ENCODE measurements at places on chromosomes 11 and 22.
A peak's percentile ranks its signal among the peaks of the same experiment; 100 is the strongest.

- no peaks in the 10 kb centered on the region for H3K27me3 ChIP-seq
- H3K4me1 ChIP-seq, result peaks cover 25% of the 10 kb centered on the region
- H3K4me3 ChIP-seq, result no peak overlapping the region
- no peak for DNase-seq
- no peaks in the 10 kb centered on the region for H3K36me3 ChIP-seq
These were observed 235.3 kb upstream of the SORL1-AS1 start for GRCh38 chr11:121688055-121688491.

DNA sequence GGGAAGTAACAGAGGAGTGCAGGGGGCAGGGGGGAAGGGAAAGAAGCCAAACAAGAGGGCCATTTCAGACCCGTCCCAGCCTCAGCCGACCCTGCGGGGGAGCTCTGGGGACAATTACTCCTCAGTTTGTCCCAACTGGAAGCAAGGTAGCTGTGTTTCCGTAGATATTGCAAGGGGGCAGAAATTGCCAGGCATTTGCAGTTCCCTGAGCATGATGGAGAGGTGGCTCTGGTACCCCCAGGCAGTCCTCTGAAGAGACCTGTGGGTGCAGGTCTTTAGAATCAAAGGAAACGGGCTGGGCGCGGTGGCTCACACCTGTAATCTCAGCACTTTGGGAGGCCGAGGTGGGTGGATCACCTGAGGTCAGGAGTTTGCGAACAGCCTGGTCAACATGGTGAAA, 13.8 kb upstream of the JAM3 start:
- H3K4me3 ChIP-seq, result no peak overlapping the region
- no peak overlapping the region for H3K27ac ChIP-seq
- H3K36me3 ChIP-seq, result no peaks in the 10 kb centered on the region
- H3K4me1 ChIP-seq, result peaks cover 2% of the 10 kb centered on the region
- peaks cover 39% of the 10 kb centered on the region for H3K27me3 ChIP-seq

DNA sequence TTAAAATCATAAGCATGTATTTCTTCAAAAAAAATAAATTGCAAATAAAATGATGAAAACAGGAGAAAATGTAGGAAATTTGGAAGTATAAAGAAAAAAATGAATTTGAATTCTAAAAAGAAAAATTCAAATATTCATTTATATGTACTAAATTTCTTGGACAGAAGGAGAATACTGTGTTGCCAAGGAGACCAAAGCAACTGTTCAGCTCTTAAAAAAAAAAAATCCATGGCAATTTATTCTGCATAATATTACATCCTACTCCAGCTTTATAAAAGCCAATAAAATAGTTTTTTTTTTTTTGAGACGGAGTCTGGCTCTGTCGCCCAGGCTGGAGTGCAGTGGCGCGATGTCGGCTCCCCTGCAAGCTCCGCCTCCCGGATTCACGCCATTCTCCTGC, 6.0 kb downstream of the PGM2L1 start:
- no peak overlapping the region for H3K27ac ChIP-seq
- H3K4me3 ChIP-seq, result no peak overlapping the region
- no peak for DNase-seq
- no peaks in the 10 kb centered on the region for H3K27me3 ChIP-seq
- H3K4me1 ChIP-seq, result peaks cover 5% of the 10 kb centered on the region
- H3K36me3 ChIP-seq, result no peaks in the 10 kb centered on the region

- H3K27me3 ChIP-seq, result no peaks in the 10 kb centered on the region
- H3K36me3 ChIP-seq, result no peaks in the 10 kb centered on the region
- no peak overlapping the region for H3K4me3 ChIP-seq
- no peak overlapping the region for H3K27ac ChIP-seq
- DNase-seq, result no peak
These were observed 77.1 kb downstream of the TP53I11 start for GRCh38 chr11:44873537-44873936.

- no peaks in the 10 kb centered on the region for H3K36me3 ChIP-seq
- H3K4me1 ChIP-seq, result peaks cover 3% of the 10 kb centered on the region
- no peak overlapping the region for H3K27ac ChIP-seq
- H3K27me3 ChIP-seq, result peaks cover 14% of the 10 kb centered on the region
- no peak for DNase-seq
These were observed 8.7 kb downstream of the MS4A15 start for GRCh38 chr11:60765355-60765754.

DNA sequence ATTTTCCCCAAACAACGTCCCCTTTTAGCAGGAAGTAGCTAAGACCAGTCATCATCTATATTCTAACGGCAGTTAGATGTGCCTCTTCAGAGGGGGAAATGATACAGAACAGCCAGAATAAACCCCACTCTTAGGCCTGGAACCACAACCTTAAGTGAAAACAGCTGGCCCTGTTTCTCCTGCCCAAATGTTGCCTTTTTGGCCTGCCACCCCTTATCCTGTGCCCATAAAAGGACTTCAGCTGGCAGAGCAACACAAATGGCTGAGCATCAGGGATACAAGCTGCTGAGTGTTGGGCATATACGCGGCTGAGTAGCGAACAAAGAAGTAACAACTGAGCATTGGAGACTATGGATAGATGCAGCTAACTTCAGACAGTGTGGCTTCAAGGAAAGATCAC, 1491.4 kb downstream of the LRRC4C start:
- no peaks in the 10 kb centered on the region for H3K36me3 ChIP-seq
- H3K4me1 ChIP-seq, result no peaks in the 10 kb centered on the region
- DNase-seq, result no peak
- no peak overlapping the region for H3K4me3 ChIP-seq

DNA sequence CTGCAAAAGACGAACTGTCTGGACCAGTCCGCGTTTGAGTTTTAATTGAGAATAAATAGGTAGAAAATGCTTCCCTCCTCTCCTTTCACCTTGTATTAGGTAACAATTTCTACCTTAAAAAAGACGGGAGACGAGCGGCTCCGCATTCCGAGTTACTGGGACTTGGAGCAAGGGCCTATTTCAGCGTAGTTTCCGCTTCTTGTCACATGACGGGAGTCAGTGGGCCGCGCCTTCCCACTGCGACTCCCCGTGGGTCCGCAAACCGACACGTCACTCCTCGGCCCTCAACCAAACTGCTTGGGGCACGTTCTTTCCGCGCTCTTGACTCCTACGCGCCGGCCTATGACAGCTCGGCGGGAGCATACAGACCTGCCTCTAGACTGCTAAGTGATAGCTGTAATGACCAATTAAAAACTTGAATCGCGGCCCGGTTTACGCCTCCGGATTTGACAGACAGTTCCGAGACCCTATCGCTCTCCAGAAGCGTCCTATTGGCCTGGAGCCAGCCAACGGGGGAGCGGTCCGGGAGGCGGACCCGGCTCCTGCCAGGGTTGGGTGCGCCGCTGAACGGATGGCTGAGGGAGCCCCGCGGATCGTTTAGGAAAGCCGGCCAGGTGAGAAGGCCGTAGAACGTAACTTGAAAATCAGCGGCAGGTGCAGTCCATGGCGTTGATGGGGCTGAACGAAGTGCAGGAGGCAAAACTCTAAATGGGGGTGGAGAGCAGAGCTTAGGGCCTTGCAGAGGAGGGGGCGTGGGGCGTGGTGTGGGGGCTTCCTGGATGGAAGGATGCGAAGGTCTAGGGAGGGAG, at the start of gene STT3A:
Gene STT3A (plus strand): TSS at position 548 of the 809 bp plus-strand sequence. CDS start 3,064 bp downstream, outside the sequence.
- H3K4me1 ChIP-seq, result peaks cover 25% of the 10 kb centered on the region
- peak within 1 kb of the TSS; percentile 99 for H3K27ac ChIP-seq
- peaks cover 9% of the 10 kb centered on the region for H3K36me3 ChIP-seq
- H3K4me3 ChIP-seq, result peak within 1 kb of the TSS; percentile 100
- no peaks in the 10 kb centered on the region for H3K27me3 ChIP-seq

- H3K4me3 ChIP-seq, result no peak overlapping the region
- no peaks in the 10 kb centered on the region for H3K4me1 ChIP-seq
- H3K27me3 ChIP-seq, result peaks cover 50% of the 10 kb centered on the region
These were observed 10.2 kb upstream of the LRRC32 start for GRCh38 chr11:76680518-76681425.

DNA sequence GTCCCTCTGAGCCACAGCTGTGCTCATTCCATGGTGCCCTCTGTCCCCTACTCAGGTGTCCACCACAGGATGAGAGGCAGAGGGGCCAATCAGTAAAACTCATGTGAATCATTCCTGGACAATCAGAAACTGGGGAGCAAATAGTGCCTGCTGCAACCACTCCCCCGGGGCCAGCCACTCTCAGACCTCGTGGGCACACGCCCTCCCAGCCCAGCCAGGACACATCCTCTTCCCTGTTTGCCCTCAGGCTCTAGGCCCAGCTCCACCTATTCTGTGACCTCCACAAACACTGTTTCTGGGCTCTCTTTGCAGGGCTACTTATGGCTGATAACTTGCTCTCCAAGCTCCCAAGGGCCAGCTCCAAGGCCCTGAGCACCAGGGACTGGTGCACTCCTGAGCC, 14.0 kb upstream of the KCTD14 start:
- no peak overlapping the region for H3K27ac ChIP-seq
- H3K4me3 ChIP-seq, result no peak overlapping the region
- no peaks in the 10 kb centered on the region for H3K27me3 ChIP-seq
- DNase-seq, result no peak
- H3K36me3 ChIP-seq, result no peaks in the 10 kb centered on the region

DNA sequence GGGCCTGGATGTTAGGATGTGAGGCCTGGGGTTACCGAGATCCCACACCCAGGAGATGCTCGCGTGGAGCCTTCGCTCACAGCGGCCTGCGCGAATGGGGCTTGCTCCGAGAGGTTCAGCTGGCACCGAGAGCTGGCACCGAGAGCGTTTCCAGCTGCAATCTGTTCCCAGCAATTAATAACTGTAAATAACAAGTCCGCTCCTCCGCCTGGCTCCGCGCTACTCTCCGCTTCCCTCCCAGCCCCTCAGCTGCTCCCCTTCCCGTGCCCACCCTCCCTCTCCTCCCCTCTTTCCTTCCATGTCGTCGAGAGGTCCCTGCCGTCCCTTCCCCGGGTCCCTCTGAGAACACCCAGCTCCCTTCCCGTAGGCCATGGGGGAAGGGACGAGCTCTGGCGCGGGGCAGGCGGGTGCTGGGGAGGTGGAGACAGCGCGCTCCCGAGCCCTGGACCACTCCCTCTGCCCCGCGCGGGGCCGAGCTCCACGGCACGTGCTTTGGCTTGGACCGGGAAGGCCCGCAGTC, 110.8 kb downstream of the WNT7B start:
- H3K4me3 ChIP-seq, result no peak overlapping the region
- H3K27ac ChIP-seq, result no peak overlapping the region
- peaks cover 6% of the 10 kb centered on the region for H3K36me3 ChIP-seq
- peaks cover 17% of the 10 kb centered on the region for H3K4me1 ChIP-seq

GRCh38 chr11:118877487-118878162, 6.1 kb upstream of the CXCR5 start:
- H3K4me1 ChIP-seq, result no peaks in the 10 kb centered on the region
- no peaks in the 10 kb centered on the region for H3K36me3 ChIP-seq
- H3K4me3 ChIP-seq, result no peak overlapping the region
- no peak for DNase-seq
- H3K27ac ChIP-seq, result no peak overlapping the region

DNA sequence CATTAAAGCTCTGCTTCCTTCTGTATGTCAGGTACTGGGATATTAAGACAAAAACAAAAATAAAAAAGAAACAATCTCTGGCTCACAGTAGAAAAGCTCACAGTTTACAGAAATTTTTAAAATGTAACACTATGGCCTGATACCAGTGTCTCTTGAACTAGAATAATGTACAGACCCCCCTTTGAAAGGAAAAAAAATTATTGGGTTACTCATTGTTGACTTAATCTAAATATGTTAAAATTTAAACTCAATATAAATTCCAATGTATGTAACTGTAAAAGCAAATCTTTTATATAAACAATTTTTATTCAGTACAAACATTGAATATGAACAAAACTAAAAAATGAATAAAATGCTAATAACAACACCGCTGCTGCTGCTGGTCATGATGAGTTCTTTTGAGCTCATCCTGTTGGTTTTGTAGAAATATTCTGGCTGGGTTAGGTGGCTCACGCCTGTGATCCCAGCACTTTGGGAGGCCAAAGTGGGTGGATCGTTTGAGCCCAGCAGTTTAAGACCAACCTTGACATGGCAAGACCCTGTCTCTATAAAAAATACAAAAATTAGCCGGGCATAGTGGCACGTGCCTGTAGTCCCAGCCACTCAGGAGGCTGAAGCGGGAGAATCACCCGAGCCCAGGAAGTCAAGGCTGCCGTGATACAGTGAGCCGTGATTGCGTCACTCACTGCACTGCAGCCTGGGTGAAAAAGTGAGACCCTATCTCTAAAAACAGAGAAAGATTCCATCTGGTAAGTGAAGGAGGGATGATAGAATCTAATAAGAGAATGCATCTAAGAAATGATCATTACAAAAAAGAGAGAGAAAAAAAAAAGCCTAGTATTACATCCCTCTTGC, 11.8 kb upstream of the KCNE3 start:
- no peaks in the 10 kb centered on the region for H3K27me3 ChIP-seq
- no peaks in the 10 kb centered on the region for H3K4me1 ChIP-seq
- no peak for DNase-seq
- no peak overlapping the region for H3K27ac ChIP-seq
- no peaks in the 10 kb centered on the region for H3K36me3 ChIP-seq

- no peaks in the 10 kb centered on the region for H3K36me3 ChIP-seq
- DNase-seq, result no peak
- H3K4me1 ChIP-seq, result peaks cover 14% of the 10 kb centered on the region
- peaks cover 3% of the 10 kb centered on the region for H3K27me3 ChIP-seq
- H3K4me3 ChIP-seq, result no peak overlapping the region
These were observed 145.8 kb upstream of the ARHGAP20 start for GRCh38 chr11:110857892-110858546.

GRCh38 chr11:40713083-40713482, 746.4 kb downstream of the LRRC4C start:
- H3K27ac ChIP-seq, result no peak overlapping the region
- DNase-seq, result no peak
- H3K36me3 ChIP-seq, result no peaks in the 10 kb centered on the region
- H3K27me3 ChIP-seq, result no peaks in the 10 kb centered on the region
- no peaks in the 10 kb centered on the region for H3K4me1 ChIP-seq

GRCh38 chr11:134466610-134467567, 54.8 kb upstream of the B3GAT1 start:
- peaks cover 31% of the 10 kb centered on the region for H3K27me3 ChIP-seq
- H3K36me3 ChIP-seq, result no peaks in the 10 kb centered on the region
- DNase-seq, result no peak
- H3K4me1 ChIP-seq, result peaks cover 10% of the 10 kb centered on the region
- peak overlapping the region; percentile 29 for H3K4me3 ChIP-seq

DNA sequence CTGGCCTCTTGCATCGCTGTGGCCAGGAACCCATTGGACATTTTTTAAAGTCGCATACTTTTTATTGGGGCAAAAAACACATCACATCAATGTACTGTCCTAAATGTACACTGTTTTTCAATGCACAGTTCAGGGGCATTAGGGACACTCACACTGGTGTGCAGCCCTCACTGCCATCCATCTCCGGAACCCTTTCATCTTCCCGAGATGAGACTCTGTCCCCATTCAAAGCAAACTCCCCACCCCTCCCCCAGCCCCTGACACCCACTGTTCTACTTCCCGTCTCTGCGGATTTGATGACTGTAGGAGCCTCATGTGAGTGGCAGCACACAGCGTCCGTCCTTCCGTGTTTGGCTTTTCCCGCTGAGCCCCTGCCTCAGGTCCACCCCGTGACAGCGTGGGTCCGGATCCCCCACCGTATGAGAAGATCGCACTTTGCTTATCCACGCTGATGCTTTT, 41.8 kb upstream of the TH start:
- H3K4me1 ChIP-seq, result peaks cover 37% of the 10 kb centered on the region
- H3K36me3 ChIP-seq, result no peaks in the 10 kb centered on the region
- peaks cover 33% of the 10 kb centered on the region for H3K27me3 ChIP-seq
- DNase-seq, result no peak
- peak overlapping the region; percentile 3 for H3K4me3 ChIP-seq

Measured in progenitor cell of endocrine pancreas (in vitro differentiated cells).